GM18507 (cell line): ENCODE measurements at places on chromosomes 5 and 9.

- DNase-seq, result no peak
These were observed 75.4 kb downstream of the BNC2 start for GRCh38 chr9:16794871-16795639.

DNA sequence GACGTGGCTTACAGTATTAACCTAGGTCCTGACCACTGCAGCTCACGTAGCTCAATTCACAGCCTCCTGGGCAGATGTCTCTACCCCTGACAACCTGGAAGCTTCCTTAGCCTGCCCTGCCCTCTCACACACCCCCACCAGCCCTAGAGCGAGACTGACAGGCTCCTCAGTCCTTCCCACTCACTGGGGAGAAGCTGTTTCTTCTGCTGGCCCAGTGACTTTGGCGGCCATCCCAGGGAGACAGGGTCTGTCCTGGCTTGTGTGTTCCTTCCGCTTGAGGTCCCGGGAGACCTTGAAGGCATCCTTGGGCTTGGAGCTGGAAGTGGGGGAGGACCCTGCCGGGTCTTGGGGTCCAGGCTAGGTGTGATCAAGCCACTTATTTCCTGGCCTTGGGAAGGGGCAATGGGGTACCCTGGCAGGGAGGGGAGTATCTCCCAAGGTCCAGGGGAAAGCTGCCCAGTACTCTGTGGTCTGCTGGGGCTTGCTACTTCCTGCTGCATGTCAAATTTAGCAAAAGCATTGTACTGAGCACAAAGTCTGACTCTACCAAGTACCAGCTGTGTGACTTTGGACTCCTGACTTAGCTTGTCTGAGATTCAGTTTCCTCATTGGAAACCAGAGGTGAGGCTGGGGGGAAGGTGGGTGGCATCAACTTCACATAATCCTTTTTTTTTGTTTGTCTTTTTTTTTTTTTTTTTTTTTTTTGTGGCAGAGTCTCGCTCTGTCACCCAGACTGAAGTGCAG, 1.9 kb downstream of the MIGA2 start:
- DNase-seq, result no peak

DNA sequence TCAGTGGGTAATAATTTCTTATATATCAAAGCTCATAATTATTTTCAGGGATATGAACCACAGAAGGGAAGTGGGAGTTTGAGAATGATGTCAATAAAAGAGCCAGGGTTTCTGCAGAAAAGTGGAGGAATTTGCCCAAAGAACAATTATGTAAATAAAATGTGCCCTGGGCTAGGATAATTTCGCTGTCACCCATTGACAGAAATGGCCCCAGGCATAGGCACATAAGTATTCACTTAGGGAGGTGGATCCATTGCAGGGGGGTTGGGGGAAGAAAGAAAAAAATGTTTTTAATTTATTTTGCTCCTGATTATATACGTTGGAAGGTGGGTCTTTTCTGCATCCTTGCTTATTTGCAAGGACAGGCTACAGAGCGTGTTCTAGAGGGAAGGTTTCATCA, 135.1 kb upstream of the IRX2 start:
- no peak for DNase-seq

- DNase-seq, result no peak
These were observed 5.7 kb downstream of the CCDC69 start for GRCh38 chr5:151218177-151218576.

DNA sequence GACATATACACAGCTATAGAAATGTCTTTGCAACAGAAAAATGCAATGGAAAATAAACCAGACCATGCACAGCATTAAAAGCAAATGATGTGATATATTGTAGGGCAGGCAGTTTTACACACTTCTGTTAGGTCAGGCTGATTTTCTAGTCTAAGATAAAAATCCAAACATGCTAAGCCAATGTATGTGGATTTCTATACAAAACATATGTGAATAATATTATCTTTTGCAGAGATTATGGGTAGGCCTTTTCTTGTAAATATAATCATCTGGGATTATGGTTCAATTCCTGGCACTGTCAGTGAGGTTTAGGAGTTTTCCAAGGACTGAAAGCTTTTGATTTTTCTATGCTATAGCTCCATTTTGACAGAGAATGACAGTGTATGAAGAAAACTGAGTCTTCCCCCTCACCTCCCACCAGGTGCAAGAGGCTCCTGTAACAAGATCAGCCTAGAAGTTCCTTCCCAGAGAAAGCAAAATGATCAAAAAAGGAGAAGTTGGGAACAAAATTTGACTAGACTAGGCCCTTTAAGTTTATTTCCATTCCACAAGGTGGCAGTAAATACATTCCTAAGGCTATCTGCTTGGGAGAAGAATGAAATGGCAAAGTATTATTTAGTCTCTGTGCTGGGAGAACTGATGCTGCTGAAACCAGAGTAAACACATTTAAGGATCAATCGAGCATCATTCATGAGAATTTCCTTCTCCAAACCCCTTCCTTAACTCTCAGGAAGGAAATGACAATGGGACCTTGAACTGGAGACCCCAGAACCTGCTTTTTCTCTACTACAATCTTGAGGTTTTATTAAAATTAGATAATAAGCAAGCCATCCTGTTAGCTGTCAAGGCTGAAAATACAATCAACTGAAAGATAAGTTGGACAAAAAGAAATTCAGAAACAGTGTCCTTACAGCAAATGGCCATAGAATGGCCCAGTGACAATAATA, 133.0 kb upstream of the TUT7 start:
- DNase-seq, result no peak

- DNase-seq, result no peak
These were observed 173.8 kb downstream of the PCSK1 start for GRCh38 chr5:96259151-96259772.

GRCh38 chr5:109723606-109724005, 33.9 kb downstream of the MAN2A1 start:
- no peak for DNase-seq

DNA sequence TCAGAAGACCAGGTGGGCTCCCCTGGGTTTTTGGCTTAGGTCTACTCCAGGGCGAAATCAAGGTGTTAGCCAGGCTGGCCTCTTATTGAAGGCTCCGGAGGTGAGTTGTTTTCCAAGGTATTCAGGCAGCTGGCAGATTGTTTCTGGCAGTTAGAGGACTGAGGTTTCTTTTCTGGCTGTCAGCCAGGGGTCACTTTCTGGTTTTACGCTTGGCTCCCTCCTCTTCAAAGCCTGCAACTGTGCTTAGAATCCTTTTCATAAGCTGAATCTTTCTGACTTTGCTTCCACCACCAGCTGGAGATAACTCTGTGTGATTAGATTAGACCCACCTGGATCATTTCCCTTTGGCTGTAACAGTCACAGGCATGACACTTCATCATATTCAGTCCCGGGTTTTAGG, 24.6 kb downstream of the RFK start:
- DNase-seq, result no peak

GRCh38 chr5:153456354-153456753, 34.1 kb upstream of the GRIA1 start:
- no peak for DNase-seq

- DNase-seq, result no peak
These were observed 2.5 kb downstream of the FST start for GRCh38 chr5:53482717-53483638.

DNA sequence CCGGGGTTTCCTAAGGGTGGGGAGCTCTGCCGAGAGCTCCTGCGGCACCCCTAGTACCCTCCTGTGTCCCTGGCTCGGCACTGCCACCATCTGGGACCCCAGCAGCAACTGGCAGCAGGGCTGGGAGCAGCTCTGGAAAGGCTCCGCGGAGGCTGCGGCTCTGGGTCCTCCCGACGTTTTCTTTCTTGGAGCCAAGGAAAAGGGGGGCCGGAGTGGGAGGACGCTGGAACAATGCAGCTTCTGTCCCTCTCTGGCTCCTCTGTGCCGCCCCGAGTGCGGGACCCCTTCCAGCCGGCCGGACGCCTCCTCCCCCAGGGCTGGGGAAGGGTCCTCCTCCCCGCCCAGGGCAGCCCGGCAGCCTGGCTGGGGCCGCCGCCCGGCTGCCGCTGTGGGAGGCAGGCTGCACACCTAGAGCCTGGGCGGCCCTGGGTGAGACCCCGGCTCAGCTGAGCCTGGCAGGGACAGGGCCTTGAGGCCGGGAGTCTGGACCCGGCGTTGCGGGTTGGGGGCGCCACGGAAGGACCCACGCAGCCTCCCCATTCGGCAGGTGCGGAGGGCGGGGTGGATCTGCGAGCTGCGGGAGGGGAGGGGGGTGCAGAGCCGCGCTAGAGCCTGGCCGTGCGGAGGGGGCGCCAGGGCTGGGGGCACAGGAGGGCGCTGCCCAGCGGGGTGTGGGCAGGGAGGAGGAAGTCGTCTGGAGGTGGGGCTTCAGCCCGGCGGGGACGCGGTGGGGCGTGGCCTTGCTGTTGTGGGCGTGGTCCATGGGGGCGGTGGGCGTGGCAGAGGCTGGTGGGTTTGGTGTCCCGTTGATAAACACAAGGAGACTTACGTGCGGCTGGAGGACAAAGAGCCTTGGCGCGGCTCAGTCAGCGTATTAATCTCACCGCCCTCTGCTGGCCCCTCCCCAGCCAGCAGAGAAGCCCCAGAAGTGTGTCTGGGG, 15.1 kb downstream of the GPSM1 start:
- peak; percentile 56 for DNase-seq
